NCI-H2081 treated with DMSO at 0.1 percent for 48 hours (cell line): ENCODE measurements at places on chromosomes 5 and 9.

DNA sequence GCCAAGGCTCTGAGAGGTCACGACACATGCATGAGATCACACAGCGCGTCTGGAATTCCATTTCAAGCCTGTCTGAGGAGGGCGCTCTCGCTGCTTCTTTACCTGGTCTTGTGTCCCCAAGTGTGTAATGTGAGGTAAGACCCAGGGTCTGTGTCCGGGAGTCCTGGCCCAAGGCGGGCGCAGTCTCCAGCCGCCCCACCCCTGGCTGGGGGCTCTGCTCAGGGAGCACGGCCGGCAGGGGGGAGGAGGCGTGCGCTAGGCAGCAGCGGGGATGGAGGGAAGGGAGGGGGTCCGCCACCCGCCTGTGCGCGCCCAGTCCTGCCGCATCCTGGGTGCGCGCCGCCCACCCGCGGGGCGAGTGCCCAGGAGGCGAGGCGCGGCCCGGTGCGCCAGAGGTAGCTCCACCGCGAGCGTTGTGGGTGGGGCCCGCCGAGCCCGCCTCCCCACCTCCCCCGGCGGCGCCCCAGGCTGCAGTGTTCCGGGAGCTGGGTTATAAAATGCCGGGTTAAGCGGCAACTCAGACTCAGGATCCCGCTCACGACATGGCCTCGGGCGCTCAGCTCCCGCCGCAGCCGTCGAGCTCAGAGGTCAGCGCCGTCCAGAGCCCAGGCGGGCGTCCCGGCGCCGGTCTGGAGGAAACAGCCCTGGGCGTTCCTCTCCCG lies at the start of gene CCNI2:
TSS of gene CCNI2 (plus strand) at position 473 of the 662 bp plus-strand sequence. CDS start at position 543, 70 bp downstream.
- DNase-seq, result no peak

DNA sequence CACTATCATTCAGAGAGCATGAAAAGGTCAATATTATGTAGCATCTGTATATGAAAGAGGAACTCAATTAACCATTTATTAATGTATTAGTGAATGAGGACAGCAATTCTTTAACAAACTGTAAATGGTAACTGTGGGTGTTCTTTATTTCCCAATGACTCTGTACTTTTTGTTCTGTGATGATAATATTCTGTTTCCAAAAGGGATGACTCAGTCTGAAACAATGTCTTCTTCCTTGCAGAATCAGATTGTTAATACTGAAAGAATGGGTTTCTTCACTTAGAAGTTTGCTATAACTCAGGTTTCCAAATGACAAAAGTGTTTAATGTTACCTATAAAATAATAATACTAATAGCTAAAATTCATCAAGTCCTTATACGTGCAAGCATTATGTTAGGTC lies 1518.7 kb upstream of the WWC1 start:
- DNase-seq, result no peak

DNA sequence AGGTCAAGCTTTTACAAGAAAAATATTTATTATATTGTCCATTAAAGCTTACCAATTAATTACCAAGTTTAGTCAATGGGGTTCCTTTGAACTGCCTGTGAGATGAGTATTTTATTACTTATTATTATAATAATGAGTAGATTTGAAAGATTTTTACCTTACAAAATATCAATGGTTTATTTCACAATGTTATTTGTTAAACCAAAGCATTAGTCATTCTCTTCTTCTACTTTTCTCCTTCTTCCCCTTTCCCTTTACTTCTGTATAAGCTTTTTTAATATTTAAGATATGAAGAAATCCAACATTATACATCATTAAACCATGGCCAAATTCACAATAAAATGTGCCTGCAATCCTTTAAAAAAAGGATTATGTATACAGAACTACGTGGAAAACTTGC lies 369.5 kb downstream of the ARL15 start:
- DNase-seq, result no peak

- no peak for DNase-seq
Measured at GRCh38 chr9:27273186-27273585, 23.8 kb downstream of the EQTN start.

- no peak for DNase-seq
Measured at GRCh38 chr9:79176014-79176697, 395.6 kb upstream of the TLE4 start.

DNA sequence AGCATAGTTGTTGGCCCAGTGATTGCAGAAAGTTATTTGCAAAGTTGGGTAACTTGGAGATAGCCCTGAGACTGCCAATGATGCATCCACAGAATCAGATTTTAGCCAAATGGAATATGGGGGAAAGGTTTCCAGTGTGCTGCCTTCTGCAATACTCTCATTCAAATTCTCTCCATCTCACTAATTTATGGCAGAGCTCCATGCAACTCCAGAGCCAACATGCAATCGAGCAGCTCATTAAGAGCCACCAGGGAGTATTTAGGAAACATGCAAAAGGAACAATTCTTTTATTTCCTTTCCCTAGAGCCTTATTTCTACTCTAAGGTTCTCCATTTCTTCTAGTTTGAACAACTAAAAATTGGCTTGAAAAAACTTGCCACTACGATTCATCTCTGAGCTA lies 135.9 kb upstream of the MARCHF11 start:
- DNase-seq, result no peak

DNA sequence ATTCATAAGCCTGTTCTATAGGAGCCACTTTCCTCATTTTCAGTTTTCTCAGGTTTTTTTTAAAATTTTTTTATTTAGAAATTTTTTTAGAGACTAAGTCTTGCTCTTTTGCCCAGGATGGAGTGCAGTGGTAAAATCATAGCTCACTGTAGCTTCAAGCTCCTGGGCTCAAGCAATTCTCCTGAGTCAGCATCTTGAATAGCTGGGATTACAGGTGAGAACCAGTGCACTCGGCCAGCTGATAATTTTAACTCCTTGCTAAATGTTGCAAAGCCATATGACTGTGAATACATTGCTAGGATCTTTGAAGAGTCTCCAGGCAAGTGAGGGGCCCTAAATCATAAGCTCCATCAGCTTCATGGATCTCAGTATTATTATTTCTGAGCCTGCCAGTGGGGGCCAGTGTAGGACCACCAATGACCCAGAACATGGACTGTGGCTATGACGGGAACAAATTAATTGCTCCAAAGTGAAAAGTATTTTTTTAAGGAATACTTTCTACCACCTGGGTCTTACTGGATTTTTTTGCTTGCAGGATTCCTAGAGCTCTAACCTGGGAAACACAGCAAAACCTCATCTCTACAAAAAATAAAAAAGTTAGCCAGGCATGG lies 5.7 kb upstream of the GAPVD1 start:
- DNase-seq, result no peak

DNA sequence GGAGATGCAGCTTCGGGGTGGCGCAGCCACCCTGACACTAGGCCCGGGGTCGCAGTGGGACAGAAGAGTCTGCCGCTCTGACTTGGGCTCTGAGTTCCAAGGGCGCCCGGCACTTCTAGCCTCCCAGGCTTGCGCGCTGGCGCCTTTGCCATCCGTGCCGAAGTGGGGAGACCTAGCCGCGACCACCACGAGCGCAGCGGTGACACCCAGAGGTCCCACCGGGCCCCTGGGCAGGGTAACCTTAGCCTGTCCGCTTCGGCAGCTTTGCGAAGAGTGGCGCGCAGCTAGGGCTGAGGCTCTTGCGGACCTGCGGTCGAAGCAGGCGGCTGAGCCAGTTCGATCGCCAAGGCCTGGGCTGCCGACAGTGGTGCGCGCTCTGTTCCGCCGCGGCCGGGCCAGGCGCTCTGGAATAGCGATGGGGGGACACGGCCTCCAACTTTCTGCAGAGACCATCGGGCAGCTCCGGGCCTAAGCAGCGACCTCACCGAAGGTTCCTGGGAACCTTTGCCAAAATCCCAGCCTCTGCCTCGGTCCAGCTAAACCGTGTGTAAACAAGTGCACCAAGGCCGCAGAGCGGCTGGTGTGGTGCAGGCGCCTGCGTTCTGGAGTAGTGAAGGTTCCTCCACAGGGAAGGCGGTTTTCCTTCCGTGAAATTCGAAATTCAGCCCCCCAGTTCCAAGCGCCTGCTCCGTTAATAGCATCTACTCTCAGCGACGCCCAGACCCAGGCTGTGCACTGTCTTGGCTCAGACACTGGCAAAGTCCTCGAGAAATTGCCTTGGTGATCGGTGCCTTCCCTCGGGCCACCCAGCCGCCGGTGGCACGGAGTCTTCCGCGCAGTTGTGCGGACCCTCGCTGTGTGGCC lies 7.4 kb downstream of the TLX3 start:
- DNase-seq, result no peak

GRCh38 chr5:153086486-153086885 lies 404.0 kb upstream of the GRIA1 start:
- DNase-seq, result no peak

DNA sequence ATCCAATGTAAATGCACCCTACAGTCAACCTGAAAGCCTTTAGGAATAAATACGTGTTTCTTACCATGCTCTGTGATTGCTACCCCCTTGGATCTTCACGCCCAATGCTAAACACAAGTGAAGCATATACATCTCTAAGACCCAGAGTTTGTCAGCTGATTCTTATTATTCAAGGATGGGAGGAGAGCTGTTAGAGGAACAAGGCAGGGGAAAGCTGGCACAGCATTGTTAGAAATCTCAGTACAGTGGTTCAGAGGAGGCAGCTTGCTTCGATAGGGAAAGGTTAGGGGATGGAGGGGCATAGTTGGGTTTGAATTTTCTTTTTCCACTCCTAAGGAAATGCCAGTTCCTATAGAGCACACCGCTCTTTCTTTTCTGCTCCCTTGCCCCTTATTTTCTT lies 16.7 kb upstream of the TAF11L2 start:
- no peak for DNase-seq

- DNase-seq, result no peak
Measured at GRCh38 chr9:19998153-19998552, 209.3 kb upstream of the SLC24A2 start.

DNA sequence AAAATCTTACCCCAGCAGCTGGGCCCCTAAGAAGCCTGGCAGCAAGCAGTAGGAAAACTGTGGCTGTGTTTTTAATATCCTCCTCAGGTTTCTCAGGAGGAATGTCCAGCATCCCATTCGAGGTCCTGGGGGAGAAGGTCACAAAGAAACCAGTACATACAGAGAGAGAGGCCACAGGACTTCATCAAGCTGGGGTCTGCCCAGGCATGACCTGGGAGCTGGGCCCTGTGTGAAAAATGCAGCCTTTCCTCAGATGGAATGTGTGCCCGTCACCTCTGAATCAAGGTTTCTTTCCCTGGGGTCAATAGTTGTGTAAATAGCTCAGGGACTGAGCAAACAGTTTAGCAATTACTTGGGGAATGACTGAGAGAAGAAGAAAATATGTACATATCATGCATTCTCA lies 33.9 kb upstream of the RAD23B start:
- no peak for DNase-seq

DNA sequence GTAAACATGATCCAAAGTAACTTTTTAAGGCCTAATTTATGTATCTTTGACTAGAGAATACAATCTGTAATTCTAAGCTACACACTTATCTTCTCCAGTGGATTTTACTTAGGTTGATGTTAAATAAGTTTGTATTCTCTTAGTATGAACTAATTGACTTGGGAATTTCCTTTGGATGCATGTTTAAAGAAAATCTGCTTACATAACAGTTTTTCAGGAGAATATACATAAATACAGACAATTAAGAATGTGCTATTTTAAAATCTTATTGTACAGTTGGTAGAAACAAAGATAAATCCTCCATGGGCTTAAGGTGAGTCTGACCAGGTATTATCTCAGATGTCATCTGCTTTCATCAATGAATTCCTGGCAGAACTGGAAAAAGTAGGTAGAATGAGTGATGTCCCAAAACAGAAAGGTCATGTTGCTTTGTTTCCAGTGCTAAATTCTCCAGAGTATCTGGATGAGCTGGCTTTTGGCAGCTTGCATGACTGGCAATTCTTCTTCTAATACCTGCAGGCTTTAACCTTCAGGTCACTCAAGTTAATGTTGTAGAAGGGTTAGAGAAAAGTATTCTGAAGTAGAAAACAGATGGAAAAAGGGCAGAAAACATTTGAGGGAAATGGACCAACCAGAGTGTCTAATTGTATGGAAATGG lies 150.6 kb downstream of the MACIR start:
- no peak for DNase-seq

GRCh38 chr5:38569180-38569579 lies 12.7 kb upstream of the LIFR start:
- no peak for DNase-seq

- DNase-seq, result no peak
Measured at GRCh38 chr9:125241863-125242739, 958 bp upstream of the HSPA5 start.

GRCh38 chr9:107394264-107394663 lies 95.3 kb downstream of the KLF4 start:
- no peak for DNase-seq

DNA sequence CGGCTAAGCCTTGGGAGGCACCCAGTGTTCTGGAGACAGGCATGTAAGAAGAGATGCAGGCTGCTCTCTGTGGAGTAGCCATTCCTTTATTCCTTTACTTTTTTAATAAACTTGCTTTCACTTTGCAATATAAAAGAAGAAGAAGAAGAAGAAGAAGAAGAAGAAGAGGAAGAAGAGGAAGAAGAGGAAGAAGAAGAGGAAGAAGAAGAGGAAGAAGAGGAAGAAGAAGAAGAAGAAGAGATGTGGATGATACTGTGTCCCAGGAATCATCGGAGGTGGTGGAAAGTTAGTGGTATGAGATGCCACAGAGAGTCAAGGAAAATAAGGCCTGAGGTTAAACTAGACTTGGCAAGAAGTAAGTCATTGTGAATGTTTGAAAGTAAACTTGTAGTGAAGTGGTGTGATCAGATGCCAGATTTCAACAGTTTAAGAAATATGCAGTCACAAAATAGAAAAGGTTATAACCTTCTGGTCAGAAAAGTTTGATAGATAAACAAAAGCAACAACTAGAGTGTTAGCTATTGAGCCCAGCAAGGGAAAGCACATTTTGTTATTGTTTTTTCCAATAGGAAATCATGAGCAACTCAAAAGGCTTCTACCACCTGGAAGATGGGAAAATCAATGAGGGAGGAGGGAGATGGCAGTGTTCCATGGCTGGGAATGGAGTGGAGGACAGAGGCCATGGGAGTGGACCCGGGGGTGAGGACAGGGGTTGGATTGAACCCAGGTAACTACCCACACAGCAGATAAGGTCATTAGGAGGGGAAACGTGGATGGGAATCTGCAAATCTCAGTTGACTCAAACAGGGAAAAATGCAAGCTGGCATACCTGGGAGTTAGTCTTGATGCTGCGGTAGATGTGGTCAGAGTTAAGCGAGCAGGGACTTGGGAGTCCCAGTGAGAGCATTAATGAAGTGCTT lies 16.8 kb downstream of the AOPEP start:
- no peak for DNase-seq

DNA sequence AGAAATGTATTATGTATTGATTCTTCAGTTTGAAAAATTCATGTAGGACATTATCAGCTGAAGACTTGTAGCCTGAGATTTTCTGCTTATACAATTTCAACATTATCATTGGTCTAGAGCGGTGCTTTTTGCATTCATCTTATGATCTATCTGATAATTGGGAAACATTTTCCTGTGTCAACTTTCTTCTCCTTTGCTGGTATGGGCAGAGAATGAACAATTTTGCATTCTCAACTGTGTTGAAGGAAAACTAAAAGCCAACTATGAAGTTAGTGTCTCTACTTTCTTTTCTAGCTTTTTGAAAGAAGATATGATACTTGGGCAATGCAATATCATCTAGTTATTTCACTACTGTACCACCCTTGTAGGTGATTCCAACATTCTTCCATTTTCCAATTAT lies 10.3 kb downstream of the ZFR start:
- DNase-seq, result no peak
